ENCODE measurements at places on chromosomes 5 and 9.

- DNase-seq: no peak
- peak overlapping the region; percentile 39 for H3K27ac ChIP-seq
- no peaks in the 10 kb centered on the region for H3K27me3 ChIP-seq
- H3K36me3 ChIP-seq: peaks cover 81% of the 10 kb centered on the region
Measured at GRCh38 chr5:95739857-95740256, 8.7 kb downstream of the RHOBTB3 start.

- H3K36me3 ChIP-seq: peaks cover 42% of the 10 kb centered on the region
- no peak for DNase-seq
- H3K4me3 ChIP-seq: peak overlapping the region; percentile 86
- H3K4me1 ChIP-seq: peaks cover 6% of the 10 kb centered on the region
- H3K27ac ChIP-seq: peak overlapping the region; percentile 97
- H3K27me3 ChIP-seq: no peaks in the 10 kb centered on the region
Measured at GRCh38 chr5:27472871-27473270, 434.5 kb upstream of the CDH9 start.

DNA sequence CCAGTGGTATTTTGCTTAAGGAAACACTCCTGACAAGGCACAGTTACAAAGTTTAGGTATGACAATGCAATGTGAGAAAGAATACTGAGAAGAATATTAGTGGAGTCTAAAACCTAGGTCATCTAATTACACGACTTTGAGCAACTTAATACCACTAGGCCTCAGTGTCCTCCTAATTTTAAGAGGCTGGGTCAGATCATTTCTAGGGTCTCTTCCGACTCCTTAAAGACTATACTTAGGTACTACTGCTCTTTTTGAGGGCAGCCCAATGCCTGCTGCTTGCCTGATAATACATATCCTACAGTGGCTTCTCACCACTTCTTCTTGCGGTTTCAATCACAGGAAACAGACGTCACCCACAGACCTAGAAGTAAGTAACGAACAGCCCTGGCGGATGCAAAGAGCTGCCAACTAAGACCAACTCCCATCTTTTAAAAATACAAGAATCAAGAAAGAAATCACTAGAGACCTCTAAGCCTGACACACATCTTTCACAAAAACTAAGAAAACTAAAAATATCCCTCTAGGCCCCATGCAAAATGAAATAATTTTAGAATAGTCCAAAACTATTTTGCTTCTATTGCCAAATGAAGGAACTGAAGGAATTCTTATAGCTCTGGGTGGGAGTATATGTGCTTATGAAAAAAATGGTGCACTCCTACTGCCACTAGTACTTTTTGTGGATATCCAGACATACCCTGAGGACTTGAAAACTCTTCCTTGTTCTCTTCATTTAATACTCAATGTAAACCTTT, 13.1 kb downstream of the DIAPH1 start:
- H3K27ac ChIP-seq: peak overlapping the region; percentile 26
- H3K27me3 ChIP-seq: no peaks in the 10 kb centered on the region
- no peak for DNase-seq
- peaks cover 6% of the 10 kb centered on the region for H3K4me1 ChIP-seq
- H3K4me3 ChIP-seq: no peak overlapping the region
- peaks cover 7% of the 10 kb centered on the region for H3K36me3 ChIP-seq

GRCh38 chr5:13731121-13731628, 213.3 kb downstream of the DNAH5 start:
- no peak overlapping the region for H3K4me3 ChIP-seq
- no peak overlapping the region for H3K27ac ChIP-seq
- H3K27me3 ChIP-seq: peaks cover 8% of the 10 kb centered on the region
- no peaks in the 10 kb centered on the region for H3K36me3 ChIP-seq

DNA sequence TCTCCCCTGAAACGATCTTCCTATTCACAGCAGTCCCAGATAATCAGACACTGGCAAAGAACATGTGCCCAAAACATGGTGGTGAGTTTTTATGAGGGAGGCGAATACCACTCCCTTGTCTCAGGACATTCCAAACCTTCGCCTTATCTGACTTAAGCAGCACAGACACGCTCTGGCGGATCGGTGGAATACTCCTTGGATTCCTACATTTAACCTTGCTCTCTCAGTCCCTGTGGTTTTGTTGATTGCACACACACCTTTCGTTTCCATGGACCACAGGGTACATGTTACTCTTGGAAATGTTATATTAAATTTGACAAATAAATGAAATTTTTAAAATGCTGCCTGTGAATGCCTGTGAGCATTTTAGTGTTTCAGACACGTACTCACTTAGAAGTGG, 87.8 kb upstream of the CPEB4 start:
- no peak overlapping the region for H3K4me3 ChIP-seq
- no peak overlapping the region for H3K27ac ChIP-seq
- H3K27me3 ChIP-seq: peaks cover 4% of the 10 kb centered on the region
- H3K36me3 ChIP-seq: no peaks in the 10 kb centered on the region

GRCh38 chr5:149280802-149281201, 9.1 kb downstream of the AFAP1L1 start:
- H3K4me1 ChIP-seq: peaks cover 26% of the 10 kb centered on the region
- DNase-seq: no peak
- H3K27ac ChIP-seq: no peak overlapping the region
- peaks cover 16% of the 10 kb centered on the region for H3K27me3 ChIP-seq

GRCh38 chr5:169431386-169431785, 130.4 kb upstream of the SLIT3 start:
- peaks cover 8% of the 10 kb centered on the region for H3K4me1 ChIP-seq
- no peak overlapping the region for H3K27ac ChIP-seq
- no peak overlapping the region for H3K4me3 ChIP-seq
- no peak for DNase-seq
- H3K36me3 ChIP-seq: no peaks in the 10 kb centered on the region
- no peaks in the 10 kb centered on the region for H3K27me3 ChIP-seq

DNA sequence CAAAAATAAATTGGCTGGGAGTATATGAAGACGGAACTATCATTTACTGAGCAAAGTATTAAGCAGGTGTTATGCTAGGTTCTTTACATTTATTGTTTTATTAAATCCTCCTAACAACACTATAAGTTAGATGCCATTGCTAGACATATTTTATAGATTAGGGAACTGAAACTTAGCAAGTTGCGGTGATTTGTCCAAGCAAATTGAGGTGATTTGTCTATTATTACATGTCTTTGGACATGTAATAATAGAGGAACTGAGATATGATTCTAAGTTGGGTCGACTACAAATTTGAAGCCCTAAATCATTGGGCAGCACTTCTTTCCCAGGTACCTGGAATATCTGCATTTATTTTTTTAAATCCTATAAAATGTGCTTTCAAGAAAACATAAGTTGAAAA, 429.9 kb downstream of the GABRG2 start:
- DNase-seq: no peak
- no peaks in the 10 kb centered on the region for H3K4me1 ChIP-seq
- no peaks in the 10 kb centered on the region for H3K36me3 ChIP-seq
- H3K4me3 ChIP-seq: no peak overlapping the region
- no peak overlapping the region for H3K27ac ChIP-seq
- no peaks in the 10 kb centered on the region for H3K27me3 ChIP-seq

GRCh38 chr5:180282281-180282680, 9.6 kb downstream of the MAPK9 start:
- H3K36me3 ChIP-seq: peaks cover 90% of the 10 kb centered on the region
- no peaks in the 10 kb centered on the region for H3K27me3 ChIP-seq
- H3K27ac ChIP-seq: no peak overlapping the region
- H3K4me1 ChIP-seq: no peaks in the 10 kb centered on the region
- no peak for DNase-seq
- H3K4me3 ChIP-seq: no peak overlapping the region

DNA sequence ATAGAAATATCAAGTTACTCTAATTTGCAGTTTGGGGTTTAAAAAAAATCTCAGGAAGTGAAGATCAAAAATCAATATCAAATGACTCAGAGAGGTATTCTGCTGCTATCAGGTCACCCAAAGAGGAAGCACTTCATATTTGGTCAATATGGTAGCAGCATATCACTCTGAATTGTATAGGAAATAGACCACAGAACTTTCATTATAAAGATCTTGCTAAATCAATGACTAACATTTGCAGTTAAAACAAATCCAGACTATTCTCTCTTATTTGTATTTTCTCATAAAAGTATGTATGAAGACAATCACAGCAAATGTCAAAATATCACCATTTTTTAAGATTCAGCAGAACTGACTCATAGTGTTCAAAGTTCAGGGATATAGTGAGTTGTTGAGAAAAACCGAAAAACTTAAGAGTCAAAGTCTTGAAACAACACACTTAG, 105.8 kb upstream of the PCSK1 start:
- H3K4me1 ChIP-seq: no peaks in the 10 kb centered on the region
- no peak overlapping the region for H3K27ac ChIP-seq
- no peaks in the 10 kb centered on the region for H3K36me3 ChIP-seq
- no peak overlapping the region for H3K4me3 ChIP-seq
- H3K27me3 ChIP-seq: no peaks in the 10 kb centered on the region
- DNase-seq: no peak

- H3K27me3 ChIP-seq: no peaks in the 10 kb centered on the region
- H3K4me1 ChIP-seq: no peaks in the 10 kb centered on the region
- no peak overlapping the region for H3K27ac ChIP-seq
- no peaks in the 10 kb centered on the region for H3K36me3 ChIP-seq
Measured at GRCh38 chr5:13945271-13945670, 783 bp upstream of the DNAH5 start.

DNA sequence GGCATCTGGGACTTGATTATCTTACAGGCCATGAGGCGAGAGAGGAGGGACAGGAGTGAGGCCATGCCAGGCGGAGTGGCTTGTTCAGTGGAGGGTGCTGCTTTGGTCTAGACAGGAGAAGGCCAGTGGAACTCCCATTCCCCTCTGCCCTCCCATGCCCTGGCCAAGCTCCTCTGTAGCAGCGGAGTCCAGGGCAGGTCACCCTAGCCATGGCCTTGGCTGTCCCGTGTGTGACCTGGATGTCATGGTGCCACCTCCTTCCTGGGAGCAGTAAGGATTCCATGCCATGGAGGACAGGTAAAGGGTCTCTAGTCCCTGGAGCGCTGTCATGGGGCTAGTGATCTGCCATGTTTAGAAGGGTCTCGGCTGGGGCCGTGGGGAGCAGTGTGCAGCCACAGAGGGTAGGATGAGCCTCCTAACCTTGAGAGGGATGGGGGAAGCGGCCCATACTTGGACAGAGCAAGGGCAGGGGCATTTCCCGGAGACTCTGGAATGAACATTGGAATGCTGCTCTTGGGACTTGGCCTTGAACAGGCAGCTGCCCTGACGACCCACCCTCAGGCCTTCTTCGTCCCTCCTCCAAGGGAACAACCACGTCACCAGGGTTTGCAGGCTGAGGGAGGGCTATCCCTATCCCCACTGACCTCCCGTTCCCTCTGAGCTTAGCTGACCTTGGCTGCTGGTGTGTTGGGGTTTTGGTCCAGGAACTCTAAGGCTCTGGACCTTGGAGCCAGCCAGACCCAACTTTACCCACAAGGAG, 100.4 kb downstream of the DAB2IP start:
- no peak for DNase-seq
- peaks cover 32% of the 10 kb centered on the region for H3K4me1 ChIP-seq
- H3K27me3 ChIP-seq: peaks cover 5% of the 10 kb centered on the region
- peaks cover 3% of the 10 kb centered on the region for H3K36me3 ChIP-seq
- H3K27ac ChIP-seq: no peak overlapping the region

GRCh38 chr9:72454871-72455491, 66.4 kb upstream of the TMC1 start:
- H3K27ac ChIP-seq: peak overlapping the region; percentile 95
- peaks cover 5% of the 10 kb centered on the region for H3K36me3 ChIP-seq
- peaks cover 39% of the 10 kb centered on the region for H3K4me1 ChIP-seq
- H3K27me3 ChIP-seq: peaks cover 3% of the 10 kb centered on the region
- DNase-seq: no peak

DNA sequence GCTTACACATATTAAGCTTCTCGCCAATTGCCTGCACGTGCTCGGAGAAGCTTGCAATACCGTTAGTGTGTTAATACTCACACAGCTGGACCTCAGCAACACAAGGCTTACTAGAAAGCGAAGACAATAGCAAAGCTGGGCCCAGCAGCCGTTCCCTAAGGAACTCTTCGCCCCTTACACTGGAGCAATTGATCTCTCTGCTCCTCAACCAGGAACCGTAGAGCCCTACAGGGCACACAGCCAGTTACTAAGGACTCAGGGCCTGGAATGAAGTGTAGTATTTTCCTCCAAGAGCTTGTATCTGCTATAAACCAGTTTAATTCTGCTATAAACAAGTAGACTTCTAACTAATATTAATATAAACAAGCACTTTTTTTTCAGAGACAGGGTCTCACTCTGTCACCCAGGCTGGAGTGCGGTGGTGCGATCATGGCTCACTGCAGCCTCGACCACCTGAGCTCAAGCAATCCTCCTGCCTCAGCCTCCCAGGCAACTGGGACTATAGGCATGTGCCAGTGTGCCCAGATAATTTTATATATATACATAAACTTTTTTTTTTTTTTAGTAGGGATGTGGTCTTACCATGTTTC, 67.0 kb upstream of the SIMC1 start:
- peaks cover 43% of the 10 kb centered on the region for H3K4me1 ChIP-seq
- DNase-seq: no peak
- H3K4me3 ChIP-seq: no peak overlapping the region
- H3K36me3 ChIP-seq: no peaks in the 10 kb centered on the region

DNA sequence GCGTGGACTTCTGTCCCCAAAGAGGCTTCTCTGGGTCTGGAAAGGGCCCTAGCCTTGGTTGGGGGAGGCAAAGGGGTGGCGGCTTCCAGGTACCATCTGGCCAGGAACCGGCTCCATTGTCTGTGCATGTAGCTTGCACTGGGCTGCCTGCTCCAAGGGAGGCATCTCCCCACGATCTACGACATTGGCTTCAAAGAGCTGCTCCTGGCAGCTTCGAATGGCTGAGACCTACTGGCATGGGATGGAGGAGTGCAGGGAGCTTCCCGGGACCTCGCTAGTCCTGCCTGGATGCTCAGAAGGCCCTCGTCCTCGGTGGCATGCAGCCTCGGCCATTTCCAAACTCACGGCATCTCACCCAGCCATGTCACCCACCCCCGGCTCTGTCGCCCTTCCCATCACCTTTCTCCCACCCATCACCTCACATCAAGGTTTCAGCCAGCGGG, 137.8 kb downstream of the KCNIP1 start:
- H3K4me1 ChIP-seq: peaks cover 10% of the 10 kb centered on the region
- no peak for DNase-seq
- no peak overlapping the region for H3K4me3 ChIP-seq
- H3K27me3 ChIP-seq: peaks cover 21% of the 10 kb centered on the region

GRCh38 chr5:53219610-53220009, 110.1 kb upstream of the MOCS2 start:
- H3K36me3 ChIP-seq: peaks cover 7% of the 10 kb centered on the region
- no peak overlapping the region for H3K27ac ChIP-seq
- H3K4me1 ChIP-seq: peaks cover 6% of the 10 kb centered on the region
- no peak overlapping the region for H3K4me3 ChIP-seq
- no peaks in the 10 kb centered on the region for H3K27me3 ChIP-seq

GRCh38 chr9:134057751-134058701, 9.8 kb downstream of the BRD3 start:
- H3K36me3 ChIP-seq: no peaks in the 10 kb centered on the region
- H3K27me3 ChIP-seq: peaks cover 6% of the 10 kb centered on the region
- H3K4me1 ChIP-seq: peaks cover 65% of the 10 kb centered on the region
- no peak overlapping the region for H3K4me3 ChIP-seq

- no peak overlapping the region for H3K27ac ChIP-seq
- no peaks in the 10 kb centered on the region for H3K27me3 ChIP-seq
- no peaks in the 10 kb centered on the region for H3K36me3 ChIP-seq
- DNase-seq: no peak
Measured at GRCh38 chr5:15249152-15249551, 250.8 kb upstream of the FBXL7 start.

GRCh38 chr9:94869415-94869843, 142.9 kb downstream of the AOPEP start:
- no peak for DNase-seq
- H3K4me3 ChIP-seq: no peak overlapping the region
- no peak overlapping the region for H3K27ac ChIP-seq
- H3K27me3 ChIP-seq: peaks cover 4% of the 10 kb centered on the region
- H3K36me3 ChIP-seq: no peaks in the 10 kb centered on the region
- H3K4me1 ChIP-seq: peaks cover 91% of the 10 kb centered on the region
